Iris pigment epithelial cell (primary cell): ENCODE measurements at places on chromosomes 13 and 19.
A peak's percentile ranks its signal among the peaks of the same experiment; 100 is the strongest.

DNA sequence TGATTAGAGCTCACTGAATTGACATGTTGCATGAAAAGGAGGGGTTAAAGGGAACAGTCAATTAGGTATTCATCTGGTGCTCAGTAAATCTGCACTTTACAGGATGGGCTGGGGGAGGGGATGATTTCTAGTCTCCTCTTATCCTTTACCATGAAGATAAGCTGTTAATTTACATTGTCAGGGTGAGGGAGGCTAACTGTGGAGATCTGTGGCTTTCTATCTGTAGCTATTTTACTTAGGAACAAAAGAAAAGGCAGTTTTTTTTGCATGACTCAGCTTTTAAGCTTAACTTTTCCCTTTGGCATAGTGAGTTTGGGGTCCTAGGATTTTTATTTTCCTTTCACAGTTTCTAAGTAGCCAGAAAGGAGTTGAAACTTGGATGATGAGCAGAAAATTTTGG, 253.3 kb downstream of the LMO7 start:
- DNase-seq = no peak

GRCh38 chr19:50204811-50205675, 1.6 kb downstream of the MYH14 start:
- no peak for DNase-seq

DNA sequence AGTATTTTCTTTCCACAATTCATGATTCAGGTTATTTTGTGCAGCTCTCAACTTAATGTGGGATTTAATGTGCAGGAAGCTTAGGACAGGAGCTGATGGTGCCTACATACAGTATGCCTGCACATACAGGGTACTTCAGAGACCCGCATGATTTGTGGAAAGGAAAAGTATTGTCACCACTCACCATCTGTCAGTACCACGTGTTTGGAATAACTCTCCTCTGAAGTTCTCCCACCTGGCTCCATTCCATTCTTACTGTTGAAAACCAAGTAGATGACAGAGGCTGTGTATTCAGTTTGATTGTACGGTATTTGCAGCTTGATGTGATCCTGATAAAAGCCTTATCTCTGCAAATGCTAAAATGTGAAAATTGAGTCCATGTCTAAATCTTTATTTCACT, 85.7 kb downstream of the ZAR1L start:
- peak; percentile 54 for DNase-seq

GRCh38 chr13:79307433-79307861, 98.6 kb downstream of the RBM26 start:
- peak; percentile 33 for DNase-seq
